ENCODE measurements at places on chromosomes 6 and 20. TPM values are rescaled to one million over a fixed set of nuclear protein-coding genes. Genes with fewer than 3 reads are reported as not detected.

GRCh38 chr20:57761413-57761734, 51.6 kb upstream of the PMEPA1 start:
- DNase-seq = no peak

DNA sequence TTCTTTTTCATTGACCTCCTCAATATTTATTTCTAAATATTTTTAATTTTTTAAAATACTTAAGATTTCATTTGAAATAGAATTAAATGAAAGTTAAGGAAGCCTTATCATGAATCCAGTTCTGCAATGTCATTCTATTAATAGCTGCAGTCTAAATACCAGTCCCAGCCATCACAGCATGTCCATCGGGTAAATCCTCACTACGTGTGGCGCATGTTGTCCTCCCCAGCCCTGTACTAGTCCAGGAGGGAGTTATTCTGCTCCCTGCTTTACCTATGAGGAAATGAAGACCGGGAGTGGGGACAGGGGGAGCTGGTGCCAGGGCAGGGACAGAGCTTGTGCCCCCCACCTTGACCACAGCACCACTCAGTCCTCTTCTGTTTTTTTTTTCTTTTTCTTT, 125.1 kb upstream of the QKI start:
- no peak for DNase-seq

Gene PAK1IP1
- 13.6 TPM for polyA plus RNA-seq

DNA sequence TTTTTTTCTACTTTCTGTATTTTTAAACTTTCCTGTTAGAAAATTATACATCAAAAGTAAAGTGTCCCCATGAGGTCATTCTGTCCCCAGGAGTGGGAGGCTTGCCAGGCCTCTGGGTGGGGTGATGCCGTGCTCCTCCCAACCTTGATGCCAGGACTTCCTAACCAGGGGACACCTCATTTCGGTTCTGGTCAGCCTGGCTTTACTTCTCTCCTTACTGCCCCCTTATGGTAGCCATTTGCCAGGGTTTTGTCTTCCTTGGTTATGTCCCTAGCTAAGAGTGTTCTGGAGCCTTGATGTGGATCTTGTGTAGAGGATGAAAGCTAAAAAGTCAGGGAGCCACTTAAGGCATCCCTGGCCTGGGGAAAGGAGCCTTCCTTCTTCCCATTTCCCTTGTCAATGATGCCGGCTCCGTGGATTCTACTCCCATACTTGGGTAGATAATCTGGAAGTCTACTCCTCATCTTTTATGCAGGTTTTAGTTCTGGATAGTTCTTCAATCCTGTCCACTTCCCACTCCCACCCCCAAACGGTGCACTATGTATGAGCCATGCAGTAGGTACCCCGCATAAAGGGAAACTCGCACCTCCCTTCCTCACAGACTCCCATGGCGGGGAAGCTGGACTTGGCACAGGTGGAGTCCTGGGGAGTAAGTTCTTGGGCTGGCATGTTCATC, 164.1 kb upstream of the SALL4 start:
- no peak for DNase-seq

DNA sequence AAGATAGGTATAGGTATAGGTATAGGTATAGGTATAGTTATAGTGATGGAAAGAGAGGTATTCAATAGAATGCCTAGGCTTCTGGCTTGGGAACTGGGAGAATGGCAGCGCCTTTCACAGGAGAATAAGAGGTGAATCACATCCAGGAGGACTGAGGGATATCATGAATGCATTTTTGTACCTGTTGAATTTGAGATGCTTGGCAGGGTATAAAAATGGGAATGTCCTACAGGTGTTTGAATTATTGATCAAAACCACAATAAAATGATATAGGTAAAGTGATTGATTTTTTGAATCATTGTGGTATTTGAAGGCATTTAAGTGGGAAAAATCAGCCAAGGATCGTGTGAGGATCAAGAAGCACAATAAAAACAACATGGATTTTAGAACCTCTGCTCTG, 119.2 kb upstream of the ARG1 start:
- no peak for DNase-seq

All from thymus (tissue), 14 donors.